ENCODE measurements at places on chromosomes 4 and X. TPM values are rescaled to one million over a fixed set of nuclear protein-coding genes. Genes with fewer than 3 reads are reported as not detected.
A peak's percentile ranks its signal among the peaks of the same experiment; 100 is the strongest.

DNA sequence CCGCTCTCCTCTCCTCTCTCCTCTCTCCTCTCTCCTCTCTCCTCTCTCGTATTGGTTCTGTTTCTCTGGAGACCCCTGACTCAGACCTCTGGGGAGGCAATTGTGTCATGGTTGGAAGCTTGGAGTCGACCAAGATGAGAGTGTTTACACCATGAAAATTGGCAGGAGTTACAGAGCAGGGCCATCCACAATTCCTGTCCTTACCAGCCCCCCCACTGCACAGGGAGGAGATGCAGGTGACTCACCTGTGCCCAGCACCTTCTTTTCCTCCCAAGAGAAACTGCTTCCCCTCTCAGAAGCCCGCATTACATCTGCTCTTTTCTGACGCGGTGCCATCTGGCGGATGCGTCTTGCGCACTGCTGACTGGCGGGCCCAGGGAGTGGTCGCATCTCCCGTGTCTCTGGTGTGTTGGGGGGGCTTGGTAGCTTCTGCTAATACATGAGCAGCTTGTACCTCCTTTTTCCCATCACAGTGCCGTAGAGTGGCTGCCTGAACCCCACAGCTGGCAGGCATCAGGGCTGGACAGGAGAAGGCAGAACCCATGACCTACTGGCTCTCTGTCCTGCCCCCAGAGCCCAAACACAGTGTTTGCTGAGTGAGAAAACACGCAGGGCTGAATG, 31.4 kb upstream of the GPR78 start:
- no peak for DNase-seq

DNA sequence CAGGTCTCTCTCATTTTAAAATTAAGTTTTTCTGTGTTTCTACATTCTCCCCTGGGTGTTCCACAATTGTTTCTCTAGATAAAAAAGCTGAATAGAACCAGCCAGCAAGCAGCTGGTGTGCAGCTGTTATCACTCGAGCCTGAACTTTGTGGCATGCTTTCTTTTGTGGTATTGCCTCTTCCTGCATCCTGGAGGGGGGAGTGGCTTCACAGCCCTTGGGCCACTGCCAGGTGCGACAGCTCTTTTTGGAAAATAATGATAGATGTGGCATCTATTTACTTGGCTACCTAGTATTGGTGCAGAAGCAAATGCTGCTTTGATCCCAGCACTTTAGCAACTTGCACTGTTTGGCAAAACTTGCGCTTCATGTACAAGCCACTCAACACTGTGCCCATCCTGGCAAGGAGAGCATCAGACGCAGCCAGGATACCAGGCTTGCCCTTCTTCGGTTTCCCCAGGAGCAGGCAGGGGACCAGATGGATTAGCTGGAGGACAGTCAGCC, 69.4 kb downstream of the HMGB2 start:
- DNase-seq: no peak

DNA sequence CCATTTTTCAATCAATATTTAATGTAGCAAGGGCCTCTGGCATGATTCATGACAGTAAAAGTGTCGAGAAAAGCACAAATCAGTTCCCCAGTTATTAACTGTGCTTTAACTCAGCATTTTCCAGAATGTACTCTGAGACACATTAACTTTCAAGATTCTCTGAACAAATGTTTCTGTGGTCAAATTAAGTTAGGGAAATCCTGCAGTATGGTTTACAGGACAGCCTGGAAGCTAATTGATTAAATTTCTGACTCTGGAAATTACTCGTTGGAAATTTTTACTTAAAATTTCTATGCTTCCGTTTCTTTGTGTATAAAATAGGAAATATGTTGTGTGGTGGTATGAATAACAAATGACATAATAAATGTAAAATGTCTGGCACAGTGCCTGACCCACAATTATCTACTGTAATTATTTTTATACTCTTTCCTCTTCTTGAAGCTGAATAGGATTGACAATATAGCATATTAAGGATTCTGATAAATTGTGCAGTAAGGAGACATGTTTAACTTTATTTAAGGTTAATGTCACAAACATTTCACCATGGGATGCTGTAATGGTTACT, 33.7 kb downstream of the STK32B start:
- no peak for DNase-seq

- DNase-seq: no peak
These were observed 250.6 kb downstream of the USP46 start for GRCh38 chr4:52408471-52408870.

GRCh38 chrX:12811658-12812057, 20.4 kb downstream of the PRPS2 start:
- DNase-seq: no peak

GRCh38 chrX:134933248-134933647, 57.5 kb upstream of the SMIM10 start:
- no peak for DNase-seq

DNA sequence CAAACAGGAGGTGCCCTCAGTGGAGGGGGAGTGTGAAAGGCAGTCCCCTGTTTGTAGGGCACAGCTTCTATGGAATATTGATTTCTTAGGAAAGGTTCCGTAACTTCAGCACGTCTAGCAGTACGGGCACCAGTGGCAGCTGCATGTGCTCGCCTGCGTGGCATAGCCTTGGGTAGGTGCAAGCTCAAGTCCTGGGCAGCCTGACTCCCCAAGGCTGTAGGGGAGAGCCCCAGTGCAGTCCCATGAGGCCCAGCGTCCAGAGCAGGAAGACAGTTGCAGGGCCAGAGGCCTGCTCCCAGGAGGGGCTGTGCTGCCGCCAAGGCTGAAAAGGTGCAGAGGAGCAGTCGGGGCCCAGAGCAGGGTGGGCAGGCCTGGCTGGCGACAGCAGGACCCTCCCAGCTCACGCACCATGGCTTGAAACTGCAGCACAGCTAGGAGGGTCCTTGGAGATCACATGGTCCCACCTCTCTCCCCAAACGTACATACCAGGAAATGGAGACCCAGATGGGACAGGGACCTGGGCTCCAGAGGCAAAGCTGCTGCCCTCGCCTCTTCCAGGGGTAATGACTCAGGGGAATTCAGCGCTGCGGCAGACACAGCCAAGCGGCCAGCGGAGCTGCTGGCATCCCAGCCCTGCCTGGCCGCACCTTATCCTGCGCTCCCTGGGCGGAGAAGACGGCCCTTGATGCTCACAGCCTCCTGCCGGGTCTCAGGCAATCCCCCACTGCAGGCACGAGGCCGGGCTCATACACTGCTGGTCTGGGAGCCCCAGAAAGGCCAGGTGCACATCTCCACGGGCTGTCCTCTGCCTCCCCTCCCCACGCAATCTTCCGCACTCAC, 6.0 kb upstream of the DUSP9 start:
- DNase-seq: no peak

DNA sequence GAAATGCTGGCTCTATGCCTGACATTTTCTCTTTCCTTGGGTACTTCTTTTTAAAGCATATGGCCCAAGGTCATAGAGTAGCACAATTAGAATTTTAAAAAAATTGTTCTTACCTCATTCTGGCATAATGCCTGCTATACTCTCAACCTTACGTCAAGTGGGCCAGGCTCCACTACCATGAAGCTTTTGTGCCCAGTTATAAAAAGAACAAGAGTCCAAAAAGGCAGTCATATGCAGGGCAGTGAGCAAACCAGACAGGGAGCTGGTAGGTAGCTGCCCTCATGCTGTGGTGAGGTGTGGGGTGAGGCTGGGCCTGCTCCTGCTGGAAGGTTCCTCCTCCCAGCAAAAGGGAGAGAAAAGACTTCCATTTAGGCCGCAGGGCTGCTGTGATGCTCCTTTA, 64.4 kb upstream of the UCP1 start:
- DNase-seq: no peak

- DNase-seq: peak; percentile 58
These were observed 64.1 kb downstream of the FAM184B start for GRCh38 chr4:17717301-17717700.

GLUD2 gene
- 0.98 TPM for total RNA-seq

CT45A9 gene
- not detected for total RNA-seq

NXF3 gene
- total RNA-seq: not detected

SMIM10 gene
- total RNA-seq: 13.8 TPM

MAGEB17 gene
- total RNA-seq: not detected

Data from vagina (tissue), 2 donors.